ENCODE measurements at places on chromosomes 5 and 9.
A peak's percentile ranks its signal among the peaks of the same experiment; 100 is the strongest.

DNA sequence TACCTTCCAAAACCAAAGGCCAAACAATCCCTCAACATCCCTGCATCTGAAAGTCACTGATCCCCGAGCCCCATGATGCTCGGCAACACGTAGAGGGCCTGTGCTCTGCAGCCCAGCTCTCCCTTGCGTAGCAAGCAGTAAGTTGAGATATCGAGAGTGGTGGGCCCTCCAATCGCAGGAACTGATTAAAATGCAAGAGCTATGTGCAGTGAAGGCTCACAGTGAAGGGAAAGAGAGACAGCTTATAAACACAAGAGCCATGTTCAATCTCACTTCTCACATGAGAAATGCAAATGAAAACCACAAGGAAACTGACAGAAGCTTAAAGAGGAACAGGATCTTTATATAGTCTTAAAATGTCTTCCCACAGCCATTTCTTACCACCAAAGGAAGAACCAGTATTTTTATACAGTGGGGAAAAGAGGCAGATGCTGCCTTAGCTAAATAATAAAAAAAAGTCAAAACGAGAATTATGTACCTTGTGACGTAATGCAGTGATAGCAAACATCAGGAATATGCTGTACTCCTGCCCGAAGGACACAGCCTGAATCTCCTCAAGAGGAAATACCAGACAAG lies 24.6 kb downstream of the TTF1 start:
- no peak for DNase-seq

- DNase-seq: peak; percentile 63
These were observed at the start of gene PTGER4 for GRCh38 chr5:40679913-40680681. Gene PTGER4 (plus strand): TSS chr5:40679915. CDS start chr5:40680994, 1,079 bp downstream.

DNA sequence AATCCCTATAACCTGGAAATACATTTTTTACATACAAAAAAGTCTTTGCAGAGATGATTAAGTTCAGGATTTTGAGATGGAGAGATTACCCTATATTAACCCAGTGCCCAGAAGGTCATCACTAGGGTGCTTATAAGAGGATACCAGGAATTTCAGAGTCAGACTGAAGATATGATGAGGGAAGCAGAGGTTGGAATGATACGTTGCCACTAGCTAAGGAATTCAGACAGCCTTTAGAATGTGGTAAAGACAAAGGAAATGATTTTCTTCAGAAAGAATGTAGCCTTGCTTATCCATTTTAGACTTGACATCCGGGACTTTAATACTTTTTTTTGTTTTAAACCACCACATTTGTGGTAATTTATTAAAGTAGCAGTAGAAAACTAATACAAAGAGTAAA lies 2176.8 kb upstream of the C9orf72 start:
- no peak for DNase-seq

GRCh38 chr9:87753313-87753712 lies 27.4 kb downstream of the CTSL start:
- DNase-seq: no peak

- no peak for DNase-seq
These were observed 10.1 kb downstream of the FBXL7 start for GRCh38 chr5:15510092-15510491.

- DNase-seq: no peak
These were observed 88.1 kb upstream of the EPB41L4B start for GRCh38 chr9:109408759-109409462.

GRCh38 chr5:151740336-151740942 lies 18.0 kb downstream of the ATOX1 start:
- peak; percentile 74 for DNase-seq

- no peak for DNase-seq
These were observed 218.2 kb upstream of the RFX3 start for GRCh38 chr9:3743901-3744413.

DNA sequence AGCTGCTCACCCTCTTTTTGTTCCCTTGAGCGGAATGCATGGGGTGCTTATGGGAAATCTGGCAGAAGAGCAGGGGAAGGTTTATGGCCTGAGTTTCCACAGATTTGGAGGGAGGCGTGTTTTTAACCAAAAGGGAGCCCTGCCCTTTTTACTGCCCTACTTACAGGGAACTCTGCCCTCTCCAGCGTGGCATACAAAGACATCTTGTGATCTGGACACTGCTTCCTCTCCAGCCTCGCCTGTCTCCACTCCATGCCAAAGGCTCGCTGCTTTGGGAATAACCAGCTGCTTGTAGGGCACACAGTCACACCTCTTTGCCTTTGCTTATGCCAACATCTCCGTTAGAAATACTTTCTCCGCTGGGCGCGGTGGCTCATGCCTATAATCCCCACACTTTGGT lies 314.2 kb downstream of the ARHGAP26 start:
- no peak for DNase-seq

- no peak for DNase-seq
These were observed 1.0 kb downstream of the RABL6 start for GRCh38 chr9:136808806-136809158.

DNA sequence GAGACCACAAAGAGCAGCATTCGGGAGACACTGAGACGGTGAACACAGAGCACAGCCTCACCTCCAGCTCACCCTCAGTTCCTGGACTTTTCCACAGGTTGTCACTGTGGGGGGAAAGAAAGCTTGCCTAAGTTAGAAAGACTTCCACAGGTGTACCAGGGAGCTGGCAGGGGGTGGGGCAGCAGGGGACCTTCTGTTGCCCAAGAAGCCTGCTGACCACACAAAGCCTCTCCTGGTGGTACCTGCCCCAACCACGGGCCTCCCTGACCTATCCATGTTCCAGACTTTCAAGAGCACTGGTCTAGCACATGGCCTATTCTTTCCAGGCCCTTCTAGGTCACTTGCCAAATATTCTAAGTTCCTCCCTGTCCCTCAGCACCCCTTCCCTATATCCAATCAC lies 550.8 kb downstream of the BNC2 start:
- DNase-seq: no peak

DNA sequence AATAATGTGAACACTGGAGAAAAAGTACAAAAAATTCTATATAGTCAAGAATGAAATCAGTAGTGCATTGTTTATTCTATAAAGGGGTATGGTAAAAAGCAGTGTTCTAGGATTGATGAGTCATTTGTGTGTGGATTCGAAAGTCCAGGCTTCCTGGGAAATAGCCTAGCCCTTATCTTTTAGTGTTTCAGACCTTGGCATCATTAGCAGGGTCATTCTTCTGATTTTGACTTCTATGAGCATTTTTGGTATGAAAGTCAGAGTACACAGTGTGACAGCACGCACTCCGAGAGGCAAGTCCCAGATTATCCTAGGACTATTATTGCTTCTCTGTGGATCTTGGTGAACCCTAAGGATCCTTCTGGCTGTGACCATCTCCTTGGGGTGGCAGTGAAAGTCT lies 16.9 kb downstream of the PCSK5 start:
- DNase-seq: no peak

- DNase-seq: no peak
These were observed 1.6 kb downstream of the HTR1A start for GRCh38 chr5:63960646-63961045.

- DNase-seq: no peak
These were observed 19.0 kb downstream of the FAXDC2 start for GRCh38 chr5:154831451-154831850.

GRCh38 chr5:32461441-32462120 lies 17.0 kb upstream of the ZFR start:
- DNase-seq: no peak

- DNase-seq: no peak
These were observed 9.5 kb downstream of the OR2S2 start for GRCh38 chr9:35948451-35948850.

- DNase-seq: no peak
These were observed 60.5 kb downstream of the ASTN2 start for GRCh38 chr9:117354244-117354847.

DNA sequence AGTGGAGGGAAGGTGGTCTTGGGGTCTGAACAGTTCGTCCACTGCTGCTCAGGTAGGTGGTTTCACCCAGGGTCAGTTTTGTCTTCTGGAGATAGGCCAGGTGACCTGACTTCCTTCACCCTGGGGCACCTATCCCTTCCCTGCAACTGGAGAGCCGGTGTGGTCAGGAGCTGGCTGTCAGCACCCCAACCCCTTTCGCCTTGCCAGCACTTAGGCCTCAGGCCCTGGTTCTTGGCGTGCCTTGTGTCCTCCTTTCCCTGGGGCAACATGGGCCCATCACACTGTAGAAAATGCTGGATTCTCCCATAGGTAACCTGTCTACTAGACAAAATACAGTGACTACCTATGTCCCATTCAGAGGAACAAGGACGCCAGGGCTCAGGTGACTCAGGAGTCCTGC lies 13.1 kb downstream of the PROP1 start:
- DNase-seq: no peak

DNA sequence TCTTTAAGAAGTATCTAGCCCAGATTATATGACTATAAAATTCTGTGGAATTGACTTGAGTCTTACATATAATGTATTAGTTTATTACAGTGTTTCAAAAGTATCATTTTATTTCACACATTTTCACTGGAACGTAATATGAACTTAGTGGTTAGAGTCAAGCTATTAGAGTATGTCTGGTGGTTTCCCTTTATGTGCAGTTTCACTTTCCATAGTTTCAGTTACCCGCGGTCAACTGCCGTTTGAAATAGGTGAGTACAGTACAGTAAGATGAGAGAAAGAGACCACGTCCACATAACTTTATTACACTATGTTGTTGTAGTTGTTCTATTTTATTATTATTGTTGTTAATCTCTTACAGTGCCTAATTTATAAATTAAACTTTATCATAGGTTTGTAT lies 50.5 kb downstream of the COMMD10 start:
- DNase-seq: peak; percentile 58

GRCh38 chr9:136270173-136270705 lies 24.6 kb upstream of the QSOX2 start:
- DNase-seq: no peak

DNA sequence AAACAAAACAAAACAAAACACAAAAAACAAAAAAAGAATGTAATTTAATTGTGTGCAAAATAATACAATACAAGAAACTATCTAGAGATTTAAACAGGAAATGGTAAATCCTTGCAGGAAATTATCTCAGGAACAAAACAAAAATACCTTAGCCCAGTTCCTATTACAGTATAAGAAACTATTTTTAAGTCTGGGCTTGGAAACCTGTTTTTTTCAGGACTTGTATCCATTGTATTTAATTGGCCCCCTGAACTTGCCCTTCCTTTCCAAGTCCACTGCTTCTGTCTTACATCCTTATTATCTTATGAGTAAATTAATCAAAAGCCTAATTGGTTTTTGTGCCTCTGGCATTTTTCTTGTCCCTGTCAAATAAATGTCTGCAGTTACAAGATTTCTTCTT lies 48.5 kb downstream of the ST8SIA4 start:
- no peak for DNase-seq

DNA sequence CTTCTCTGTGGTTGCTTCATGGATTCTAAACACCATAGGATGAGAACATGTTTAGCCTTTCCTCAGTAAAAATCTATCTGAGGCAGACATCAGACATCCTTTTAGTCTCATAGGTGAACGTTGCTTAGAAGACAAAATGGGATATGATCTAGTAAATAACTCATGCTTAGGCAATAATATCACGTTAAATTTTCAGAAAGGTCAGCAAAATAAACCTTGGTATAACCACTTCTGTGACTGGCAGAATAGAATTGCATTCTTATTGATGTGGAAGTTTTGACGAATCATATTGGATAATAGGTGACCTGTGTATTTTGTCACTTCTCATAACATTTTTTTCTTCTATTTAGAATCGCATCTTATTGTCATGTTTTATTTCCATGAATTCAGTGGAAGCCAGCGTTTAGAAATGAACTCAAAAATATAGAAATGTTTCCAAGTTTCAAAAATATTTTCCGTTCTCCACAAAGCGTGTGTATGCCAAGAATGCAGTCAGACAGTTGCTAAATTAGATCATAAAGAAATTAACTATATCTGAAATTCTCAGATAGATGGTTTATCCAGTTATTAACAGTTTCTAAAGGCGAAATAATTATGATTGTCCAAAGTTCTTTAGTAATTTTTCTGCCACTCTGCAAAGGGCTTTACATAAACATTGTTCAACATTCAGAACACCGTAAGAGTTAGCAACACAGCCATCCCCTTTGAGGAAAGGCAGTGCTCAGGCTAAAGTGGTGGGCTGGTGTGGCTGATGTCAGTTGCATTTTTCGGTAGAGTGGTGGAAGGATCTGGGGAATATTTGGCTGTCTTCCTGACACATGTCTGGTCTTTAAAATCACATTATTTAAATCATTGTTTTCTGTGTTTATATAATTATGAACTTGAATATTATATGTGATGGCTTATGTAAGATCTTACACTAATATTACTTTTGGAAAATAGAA lies 827.2 kb downstream of the MTRR start:
- DNase-seq: no peak

DNA sequence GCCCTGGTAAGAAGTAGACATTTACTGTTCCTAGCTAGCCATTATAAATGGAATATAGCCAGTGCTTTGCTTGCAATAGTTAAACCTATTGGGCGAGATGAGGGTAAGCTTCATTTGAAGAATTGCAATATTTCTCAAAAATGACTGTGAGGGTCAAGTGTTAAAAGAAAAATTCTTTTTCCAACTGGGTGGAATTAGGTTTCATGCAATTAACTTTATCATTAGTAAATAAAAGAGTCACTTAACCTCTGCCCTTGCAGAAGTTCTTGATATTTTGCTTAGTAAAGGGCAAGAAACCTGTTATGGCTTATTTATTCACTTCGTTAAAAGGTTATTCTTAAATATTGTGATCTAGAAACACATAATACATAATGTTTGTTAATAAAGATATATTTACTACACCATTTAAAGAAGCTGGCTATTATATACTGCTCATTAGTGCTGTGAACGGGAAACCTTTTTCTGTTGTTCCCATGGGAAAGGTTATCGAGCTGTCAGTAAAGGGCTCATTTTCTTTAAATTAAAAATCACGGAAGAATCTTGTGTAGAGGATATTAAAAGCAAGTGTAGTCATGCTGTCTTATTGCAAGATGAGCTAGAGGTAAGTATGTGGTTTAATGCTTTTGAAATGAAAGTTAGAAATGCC lies 370.5 kb downstream of the CSNK1G3 start:
- no peak for DNase-seq

GRCh38 chr5:36558641-36559040 lies 47.8 kb upstream of the SLC1A3 start:
- no peak for DNase-seq

DNA sequence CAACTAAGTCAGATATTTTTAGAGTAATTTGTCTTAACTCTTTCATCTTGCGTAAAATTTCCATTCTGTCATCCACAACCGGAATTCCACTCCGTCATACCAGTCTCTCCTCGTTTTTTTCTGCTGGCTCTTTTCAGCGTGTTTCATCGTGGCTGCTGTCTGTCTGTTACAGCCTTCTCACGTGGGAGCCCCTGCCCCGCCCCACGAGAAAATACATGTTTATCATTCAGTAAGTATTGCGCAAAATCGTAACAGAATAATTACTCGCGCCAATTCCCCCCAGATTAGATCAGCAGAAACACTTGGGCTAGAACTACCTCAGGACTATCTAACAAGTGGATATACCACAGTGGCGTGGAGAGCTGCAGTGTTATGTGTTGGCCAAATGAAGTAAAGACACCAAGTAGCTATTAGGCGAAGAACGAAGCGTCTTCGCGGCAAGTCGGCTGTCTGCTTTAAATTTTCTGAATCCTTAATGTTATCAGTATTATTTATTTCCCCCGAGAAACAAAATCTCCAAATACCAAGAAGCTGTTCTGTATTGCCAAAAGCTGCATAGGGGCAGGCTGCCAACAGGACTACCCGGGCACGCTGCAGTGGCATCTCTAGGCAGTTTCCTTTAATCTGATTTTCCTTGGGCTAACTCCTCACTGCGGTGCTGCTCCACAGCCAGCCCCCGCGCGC lies 566 bp upstream of the FOCAD start:
- peak; percentile 54 for DNase-seq

GRCh38 chr5:128196791-128197190 lies 113.2 kb downstream of the SLC12A2 start:
- no peak for DNase-seq
